ENCODE measurements at places on chromosomes 11 and 22.
A peak's percentile ranks its signal among the peaks of the same experiment; 100 is the strongest.

DNA sequence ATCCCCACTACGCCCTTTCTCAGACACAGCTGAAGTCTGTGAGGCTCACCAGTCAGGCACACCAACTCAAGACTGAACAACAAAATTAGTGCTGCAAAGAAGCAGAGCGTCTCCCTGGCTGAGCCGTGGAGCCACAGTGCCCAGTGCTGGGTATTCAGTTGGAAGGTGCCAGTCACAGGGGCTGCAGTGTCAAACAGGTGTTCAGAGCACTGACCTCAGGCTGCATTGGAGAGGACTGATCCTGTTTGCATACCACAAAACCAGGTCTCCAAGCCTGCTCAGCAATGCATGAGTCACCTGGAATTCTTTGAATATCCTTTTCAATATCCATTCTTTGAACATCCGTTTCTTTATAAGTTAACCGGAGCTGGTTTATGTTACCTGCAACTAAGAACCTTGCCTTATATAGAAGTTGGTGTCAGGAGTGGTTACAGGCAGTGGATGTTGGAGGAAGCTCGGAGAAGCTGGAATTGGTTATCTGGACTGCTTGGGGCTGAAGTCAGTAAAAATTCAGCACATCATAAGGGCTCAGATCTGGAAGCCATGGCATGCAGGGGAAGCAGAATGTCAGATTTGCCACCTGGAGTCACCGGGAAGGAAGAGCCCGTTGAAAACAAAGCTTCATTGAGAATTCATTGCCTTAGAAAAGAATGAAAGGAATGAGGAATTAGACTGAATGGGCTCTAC lies 30.3 kb downstream of the PDGFB start:
- no peak for DNase-seq

- peak; percentile 54 for DNase-seq
Observed at GRCh38 chr22:19679522-19680101, 34.7 kb upstream of the SEPTIN5 start.

DNA sequence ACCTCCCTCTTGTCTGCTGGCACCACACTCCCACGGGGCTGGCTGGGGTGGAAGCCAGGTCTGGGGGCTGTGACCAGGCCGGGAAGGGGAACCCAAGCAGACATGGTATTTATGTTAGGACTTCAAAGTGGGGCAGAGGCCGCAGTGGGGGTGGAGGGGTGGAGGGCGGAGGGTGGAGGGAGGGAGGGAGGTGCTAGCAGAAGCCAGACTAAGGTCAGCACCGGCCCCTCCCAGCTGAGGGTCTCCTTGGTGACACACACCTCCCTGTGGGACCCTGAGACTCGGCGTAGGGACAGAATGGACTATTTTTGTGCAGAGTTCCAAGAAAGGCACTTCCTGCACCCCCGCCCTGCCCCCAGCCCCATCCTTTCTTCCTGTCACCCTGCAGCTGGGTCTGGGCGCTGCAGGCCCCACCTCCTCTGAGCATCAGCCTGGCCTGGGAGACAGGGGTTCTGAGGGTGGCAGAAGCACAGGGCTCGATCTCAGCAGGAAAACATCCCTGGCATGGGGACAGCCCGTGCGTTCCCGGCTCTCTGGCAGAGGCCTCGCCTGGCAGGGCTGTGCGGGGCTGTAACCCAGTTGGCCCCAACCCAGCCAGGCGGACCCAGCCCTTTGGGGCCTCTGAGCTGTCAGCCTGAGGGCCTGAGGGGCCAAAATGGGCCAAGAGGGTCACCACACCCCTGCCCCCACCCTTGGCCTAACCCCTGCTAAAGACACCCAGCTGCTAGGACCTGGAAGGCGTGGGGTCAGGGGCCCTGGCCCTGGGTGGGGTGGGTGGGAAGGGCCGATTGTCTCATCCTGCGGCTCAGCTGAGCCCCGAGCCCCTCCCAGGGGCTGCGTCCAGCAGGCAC lies 9.6 kb upstream of the CD248 start:
- DNase-seq, result no peak

DNA sequence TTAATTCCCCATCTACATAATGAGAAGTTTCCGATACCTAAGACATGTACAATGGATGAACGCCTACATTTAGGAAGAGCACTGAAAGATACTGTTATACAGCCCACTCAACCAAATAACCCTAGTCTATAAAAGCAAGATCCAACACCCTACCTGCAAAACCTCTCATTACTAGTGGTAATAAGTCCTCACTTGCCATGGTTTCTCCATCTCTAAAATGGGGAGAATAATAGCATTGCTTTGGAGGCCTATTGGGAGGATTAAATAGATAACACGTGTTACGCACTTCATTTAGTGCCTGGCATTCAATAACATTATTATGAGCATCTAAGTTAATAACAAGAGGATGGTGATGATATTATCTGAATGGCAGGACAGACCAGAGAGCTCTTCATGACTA lies 16.9 kb downstream of the LGR4 start:
- DNase-seq, result no peak

DNA sequence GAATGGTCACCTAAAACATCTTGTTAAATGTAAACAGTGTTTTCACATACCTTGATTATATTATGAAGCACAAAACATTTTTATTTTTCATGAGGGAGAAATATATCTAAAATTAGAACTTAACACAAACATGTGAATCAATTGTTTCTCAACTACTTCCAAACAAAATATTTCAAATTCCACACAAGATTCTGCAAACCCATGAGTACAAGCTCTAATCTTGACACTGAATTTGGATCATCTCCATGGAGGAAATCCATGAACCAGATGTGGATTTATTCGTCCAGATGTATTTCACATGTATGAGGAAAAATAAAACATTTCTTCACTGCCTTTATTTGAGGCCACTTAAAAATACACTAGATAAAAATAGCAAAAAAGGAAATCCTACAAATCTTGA lies 184.2 kb downstream of the SBF2 start:
- no peak for DNase-seq

- DNase-seq, result no peak
Observed at GRCh38 chr11:66861774-66862558, 5.1 kb downstream of the LRFN4 start.

GRCh38 chr11:118938491-118939403 lies 13.0 kb upstream of the BCL9L start:
- no peak for DNase-seq

GRCh38 chr11:83033972-83034672 lies 37.6 kb downstream of the RAB30 start:
- DNase-seq, result peak; percentile 81

DNA sequence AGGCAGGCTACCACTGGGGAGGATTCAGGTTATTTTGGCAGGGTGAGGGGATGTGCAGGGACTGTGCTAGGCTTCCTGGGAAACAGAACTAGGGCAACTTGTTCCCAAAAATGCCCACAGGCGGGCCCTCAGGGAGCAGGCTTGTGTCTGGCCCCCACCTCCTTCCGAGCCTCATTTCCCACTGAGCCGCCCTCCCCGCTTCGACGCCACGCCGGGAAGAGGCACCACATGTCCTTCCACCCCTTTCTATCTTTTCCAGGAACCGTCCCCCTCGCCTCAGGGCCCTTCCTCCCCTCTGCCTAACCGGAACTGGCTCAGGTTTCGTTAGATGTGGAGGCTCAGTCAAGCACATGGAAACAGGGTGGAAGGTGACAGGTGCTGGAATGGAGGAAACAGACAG lies 9.4 kb upstream of the CHADL start:
- no peak for DNase-seq

- DNase-seq, result peak; percentile 66
Observed at GRCh38 chr11:32079553-32079952, 11.3 kb upstream of the RCN1 start.

- DNase-seq, result no peak
Observed at GRCh38 chr11:113553915-113554314, 78.7 kb upstream of the DRD2 start.

GRCh38 chr11:27653990-27654758 lies 46.1 kb downstream of the BDNF start:
- DNase-seq, result no peak

- no peak for DNase-seq
Observed at GRCh38 chr22:33699176-33699575, 221.1 kb downstream of the LARGE1 start.

- no peak for DNase-seq
Observed at GRCh38 chr11:130381317-130381716, 47.1 kb downstream of the ADAMTS8 start.

DNA sequence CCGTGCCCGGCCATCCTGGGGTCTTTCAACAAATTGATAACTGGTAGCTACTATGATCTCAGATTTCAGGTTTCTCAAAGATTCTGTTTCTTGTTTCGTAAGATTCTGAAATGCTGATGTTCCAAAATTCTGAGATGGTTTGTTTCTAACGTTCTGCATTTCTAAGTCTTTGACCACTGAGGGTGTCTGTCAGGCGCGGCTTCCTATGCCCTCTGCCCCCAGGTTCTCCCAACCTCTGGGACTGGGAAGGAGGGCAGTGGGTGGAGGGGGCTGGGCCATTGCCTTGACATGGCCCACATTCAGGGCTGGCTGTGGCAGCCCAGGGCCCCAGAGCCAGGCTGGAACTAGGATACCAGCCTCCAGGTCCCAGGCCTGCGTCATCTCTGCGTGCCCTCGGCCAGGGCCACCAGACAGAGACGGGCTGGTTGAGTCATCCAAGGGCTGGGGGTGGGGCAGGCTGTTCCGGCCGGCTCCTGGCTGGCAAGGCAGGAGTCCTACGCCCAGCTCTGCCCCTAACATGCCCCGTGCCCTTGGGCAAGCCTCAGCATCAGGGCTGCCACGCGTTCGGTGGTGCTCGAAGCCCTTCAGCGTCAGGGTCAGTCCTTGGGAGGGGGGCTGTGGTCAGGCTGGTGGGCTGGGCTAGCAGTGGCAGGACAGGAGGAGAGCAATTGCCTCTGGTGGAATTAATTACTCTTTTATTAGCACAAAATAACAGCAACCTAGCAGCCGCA lies 5.2 kb downstream of the TMEM134 start:
- no peak for DNase-seq

DNA sequence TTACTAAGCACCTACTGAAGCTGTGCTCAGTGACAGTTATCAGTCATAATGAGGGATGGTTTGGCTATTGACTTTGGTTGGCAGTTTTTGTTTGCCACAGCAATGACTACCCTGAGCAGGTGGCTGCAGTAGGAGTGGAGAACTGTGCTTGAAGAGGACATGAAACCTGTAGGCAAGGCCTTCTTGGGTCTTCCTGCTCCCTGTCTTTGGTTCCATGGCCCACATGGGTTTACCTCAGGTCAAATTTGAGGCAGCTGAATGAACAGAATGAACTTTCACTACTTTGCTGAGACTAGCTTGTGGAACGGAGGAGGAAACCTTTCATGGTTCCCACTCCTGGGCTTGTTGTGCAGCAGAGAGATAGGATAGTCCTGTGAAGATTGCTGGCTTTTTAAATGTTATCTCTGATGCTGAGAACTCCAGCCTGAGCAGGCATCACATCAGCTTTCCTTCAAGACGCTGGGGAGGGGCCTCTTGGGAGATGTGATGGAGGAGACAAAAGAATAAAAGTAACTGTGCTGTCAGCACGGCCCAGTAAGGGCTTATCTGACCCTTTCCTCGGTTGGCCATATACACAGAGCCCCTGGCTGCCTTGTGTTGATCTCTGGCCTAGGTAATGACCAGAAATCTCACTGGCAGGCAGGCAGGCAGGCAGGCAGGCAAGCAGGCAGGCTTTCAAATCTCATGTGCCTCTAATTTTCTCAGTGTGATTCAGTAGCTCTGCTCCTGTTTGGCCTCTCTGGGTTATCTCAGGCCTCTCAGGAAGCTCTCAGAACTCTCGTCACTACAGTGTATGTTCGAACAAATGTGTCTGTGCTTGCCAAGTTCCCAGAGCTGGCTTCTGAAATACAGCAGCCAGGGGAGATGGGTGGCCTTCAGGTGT lies 12.0 kb downstream of the STIM1 start:
- no peak for DNase-seq

- DNase-seq, result peak; percentile 81
Observed at GRCh38 chr22:35313311-35314121, 13.8 kb downstream of the TOM1 start.

DNA sequence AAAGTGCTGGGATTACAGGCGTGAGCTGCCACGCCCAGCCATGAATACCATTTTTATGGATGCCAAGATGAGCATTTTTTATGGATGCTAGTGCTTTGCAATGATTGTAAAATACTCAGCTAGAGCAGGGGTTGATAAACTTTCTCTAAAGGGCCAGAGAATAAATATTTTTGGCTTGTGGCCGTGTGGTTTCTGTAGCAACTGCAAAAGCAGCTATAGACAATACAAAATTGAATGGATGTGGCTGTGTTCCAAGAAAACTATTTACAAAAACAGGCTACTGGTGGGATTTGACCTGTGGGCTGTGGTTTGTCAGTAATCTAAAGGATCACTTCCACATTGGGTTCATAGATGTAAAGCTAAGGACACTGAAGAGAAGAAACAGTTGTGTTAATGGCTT lies 56.0 kb downstream of the COMMD9 start:
- no peak for DNase-seq

GRCh38 chr11:82998697-82999096 lies 73.0 kb downstream of the RAB30 start:
- no peak for DNase-seq

GRCh38 chr11:69950120-69950519 lies 128.0 kb upstream of the ANO1 start:
- DNase-seq, result peak; percentile 77

- DNase-seq, result no peak
Observed at GRCh38 chr11:126585388-126585773, 229.9 kb downstream of the ST3GAL4 start.

- DNase-seq, result no peak
Observed at GRCh38 chr11:95853862-95854261, 63.6 kb downstream of the CEP57 start.

- DNase-seq, result no peak
Observed at GRCh38 chr11:58656348-58656747, 33.9 kb downstream of the CNTF start.

- no peak for DNase-seq
Observed at GRCh38 chr11:126339863-126340434, 15.5 kb upstream of the ST3GAL4 start.

- DNase-seq, result no peak
Observed at GRCh38 chr11:25938952-25939351, 393.0 kb upstream of the ANO3 start.

- DNase-seq, result no peak
Observed at GRCh38 chr22:28139961-28140360, 220.9 kb upstream of the PITPNB start.

GRCh38 chr22:30413001-30413400 lies 12.6 kb upstream of the MTFP1 start:
- DNase-seq, result no peak

DNA sequence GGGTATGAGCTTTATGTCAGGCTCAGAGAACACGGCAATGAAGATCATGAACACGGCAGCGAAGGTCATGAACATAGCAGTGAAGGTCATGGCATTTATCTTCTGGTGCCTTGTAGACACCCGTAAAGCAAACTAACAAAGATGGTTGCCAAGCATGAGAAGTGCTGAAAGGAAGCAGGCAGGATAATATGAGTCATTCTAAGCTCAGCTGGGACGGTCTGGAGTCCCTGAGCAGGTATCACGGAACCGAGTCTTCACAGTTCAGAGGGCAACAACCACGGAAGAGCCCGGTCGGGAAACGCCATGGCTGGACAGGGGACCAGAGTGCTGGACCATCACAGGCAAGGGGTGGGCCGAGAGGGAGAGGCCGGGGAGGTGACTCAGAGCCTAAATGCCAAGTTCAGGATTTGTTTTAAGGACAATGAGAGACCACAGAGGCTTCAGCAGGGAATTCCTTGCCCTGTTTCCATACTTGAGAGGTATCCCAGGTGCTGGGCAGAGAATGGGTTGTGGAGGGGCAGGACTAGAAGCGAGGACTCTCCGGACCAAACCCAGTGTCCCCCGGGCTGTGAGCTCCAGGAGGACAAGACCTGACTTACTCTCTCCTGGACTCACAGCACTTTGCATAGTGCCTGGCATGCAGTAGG lies 13.1 kb upstream of the MS4A10 start:
- DNase-seq, result no peak
